ENCODE measurements at places on chromosomes 1 and 21. TPM values are rescaled to one million over a fixed set of nuclear protein-coding genes. Genes with fewer than 3 reads are reported as not detected.

TMIGD3 gene
- 0.77 TPM for polyA plus RNA-seq

FAM151A gene
- 28.7 TPM for polyA plus RNA-seq

DNA sequence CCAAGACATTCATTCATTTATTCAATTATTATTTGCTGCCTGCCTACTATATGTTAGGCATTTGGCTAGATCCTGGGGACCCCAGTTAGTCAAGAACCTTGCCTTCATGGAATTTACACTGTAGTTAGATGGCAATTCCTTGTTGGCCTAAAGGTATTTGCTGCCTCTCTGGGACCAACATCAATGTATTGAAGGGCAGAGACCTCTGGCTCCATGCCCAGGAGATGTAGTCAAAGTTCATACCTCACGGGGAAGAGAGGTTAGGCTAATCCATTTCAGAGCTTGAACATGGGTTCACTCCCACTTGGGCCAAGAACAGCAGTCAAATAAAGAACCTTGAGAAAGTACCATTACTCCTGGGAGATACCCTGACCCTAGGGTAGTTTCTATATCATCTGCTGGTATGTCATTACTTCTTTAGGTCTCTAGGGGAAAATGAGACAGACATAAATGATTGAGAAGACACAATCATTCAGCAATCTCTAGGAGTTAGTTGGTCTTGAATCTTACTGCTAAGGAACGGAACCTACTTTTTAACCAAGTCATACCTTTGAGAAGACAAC is 32.0 kb downstream of the SORT1 start:
- no peak for DNase-seq

ATXN7L2 gene
- polyA plus RNA-seq = 12.0 TPM

- DNase-seq = no peak
Observed at GRCh38 chr1:146021050-146021445, 487 bp downstream of the HJV start.
